ENCODE measurements at places on chromosomes 2 and 18.

DNA sequence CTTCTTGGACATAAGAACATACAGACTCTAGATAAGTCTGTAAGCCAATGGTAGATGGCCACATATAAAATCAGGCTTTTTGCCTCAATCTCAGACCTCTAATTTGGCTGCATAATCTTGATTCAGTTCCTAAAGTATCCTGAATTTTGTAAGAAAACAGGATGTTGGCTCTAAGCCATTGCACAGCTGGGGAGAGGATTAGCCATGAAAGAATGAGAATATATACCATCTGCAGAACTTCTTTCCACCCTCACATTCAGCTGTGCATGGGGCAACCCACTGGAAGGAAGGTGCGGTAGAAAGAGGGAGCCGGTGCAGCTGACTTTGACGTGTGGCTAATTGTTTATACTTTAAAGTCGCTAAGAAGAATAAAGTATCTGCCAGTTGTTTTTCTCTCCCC is 1061.6 kb upstream of the FAM98A start:
- DNase-seq = no peak

DNA sequence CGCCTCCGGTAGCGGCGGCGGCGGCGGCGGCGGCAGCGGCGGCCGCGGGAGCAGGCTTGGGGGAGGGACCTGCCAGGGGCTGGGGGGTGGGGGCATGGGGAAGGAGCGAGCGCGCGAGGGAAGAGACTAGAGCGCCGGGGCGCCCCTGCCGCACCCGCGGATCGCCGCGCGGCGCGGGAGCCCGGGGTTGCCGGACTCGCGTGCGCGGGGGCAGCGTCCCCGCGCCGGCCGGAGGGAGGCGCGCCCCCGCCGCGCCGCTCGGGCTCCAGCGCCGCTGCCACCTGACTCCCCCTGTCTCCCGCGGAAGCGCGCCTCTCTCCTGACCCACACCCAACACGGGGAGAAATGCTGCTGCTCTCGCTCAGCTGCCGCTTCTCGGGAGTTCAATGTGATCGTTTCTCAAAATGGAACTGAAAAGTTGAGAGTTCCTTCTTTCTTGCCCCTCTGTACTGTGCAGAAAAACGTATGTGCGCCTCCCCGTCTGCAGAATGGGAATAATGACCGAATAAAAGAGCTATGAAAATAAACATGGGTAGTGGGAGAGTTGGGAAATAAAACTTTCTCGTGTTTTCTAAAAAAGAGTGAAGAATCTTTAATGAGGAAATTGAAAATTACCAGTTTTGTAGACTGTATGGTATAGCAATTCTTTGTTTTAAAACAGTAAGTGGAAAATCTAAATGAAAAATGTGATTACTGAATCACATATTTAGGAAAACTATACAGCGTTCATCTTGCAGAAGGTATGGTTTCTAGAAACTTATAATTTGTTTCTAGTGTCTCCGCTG is 455 bp upstream of the TLK1 start:
- DNase-seq = peak; percentile 7

GRCh38 chr18:35451032-35451431 is 46.7 kb downstream of the INO80C start:
- no peak for DNase-seq

DNA sequence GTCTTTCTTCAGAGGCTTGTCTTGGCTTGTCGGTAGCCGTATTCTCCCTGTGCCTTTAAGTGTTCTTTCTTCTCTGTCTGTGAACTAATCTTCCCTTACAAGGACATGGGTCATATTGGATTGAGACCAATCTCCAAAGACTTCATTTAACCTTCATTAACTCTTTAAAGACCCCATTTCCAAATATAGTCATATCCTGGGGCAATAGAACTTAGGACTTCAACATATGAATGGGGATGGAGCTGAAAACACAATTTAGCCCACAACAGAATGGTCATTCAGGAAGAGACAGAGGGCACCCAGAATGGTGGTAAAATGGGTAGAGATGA is 82.1 kb upstream of the TANK start:
- DNase-seq = no peak

GRCh38 chr18:41484069-41484468 is 471.0 kb upstream of the PIK3C3 start:
- no peak for DNase-seq

- DNase-seq = no peak
Measured at GRCh38 chr18:28281400-28281799, 104.5 kb upstream of the CDH2 start.

- DNase-seq = no peak
Measured at GRCh38 chr2:152047824-152048471, 50.9 kb downstream of the CACNB4 start.

DNA sequence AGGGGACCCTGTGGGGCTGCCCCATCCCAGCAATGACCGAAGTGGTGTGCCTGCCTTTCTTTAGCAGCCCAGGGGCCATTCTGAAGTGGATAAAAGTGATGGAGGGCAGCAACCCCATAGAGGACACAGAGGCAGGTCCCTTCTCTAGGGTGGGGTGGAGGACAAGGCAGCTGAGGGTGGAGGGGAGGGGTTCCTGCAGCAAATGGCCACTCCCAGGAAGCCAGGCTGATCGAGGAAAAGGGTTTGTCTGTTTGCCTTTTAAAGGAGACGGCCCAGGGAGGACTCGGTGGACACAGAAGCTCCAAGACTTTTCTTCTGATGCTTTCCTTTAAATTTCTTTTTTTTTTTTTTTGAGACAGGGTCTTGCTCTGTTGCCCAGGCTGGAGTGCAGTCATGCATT is 272.8 kb downstream of the TWIST2 start:
- DNase-seq = no peak

GRCh38 chr18:27030421-27030820 is 154.7 kb downstream of the CHST9 start:
- no peak for DNase-seq

All from esophagus squamous epithelium (tissue), 5 donors.